Large intestine (tissue), 12 donors: ENCODE measurements at places on chromosomes 13 and 19. TPM values are rescaled to one million over a fixed set of nuclear protein-coding genes. Genes with fewer than 3 reads are reported as not detected.

DNA sequence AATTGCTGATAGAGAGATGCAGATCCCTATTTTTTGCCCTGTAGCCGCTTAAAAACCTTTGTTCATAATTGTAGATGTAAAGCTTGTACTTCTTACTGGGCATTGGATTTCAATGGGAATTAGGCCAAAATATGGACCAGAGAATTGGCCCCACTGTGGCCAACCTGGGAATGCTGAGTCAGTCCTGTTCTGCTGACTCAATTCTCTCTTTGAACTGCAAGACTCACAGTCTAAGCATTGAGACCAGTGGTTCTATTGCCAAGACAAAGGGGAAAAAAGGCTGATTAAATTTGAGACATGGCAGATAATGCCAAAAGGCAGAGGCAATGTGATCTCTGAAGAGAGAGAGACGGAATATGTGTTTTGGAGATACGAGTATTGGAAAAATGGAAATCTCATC is 72.5 kb upstream of the UBL3 start:
- no peaks in the 10 kb centered on the region for H3K36me3 ChIP-seq
- no peak overlapping the region for H3K4me3 ChIP-seq

DNA sequence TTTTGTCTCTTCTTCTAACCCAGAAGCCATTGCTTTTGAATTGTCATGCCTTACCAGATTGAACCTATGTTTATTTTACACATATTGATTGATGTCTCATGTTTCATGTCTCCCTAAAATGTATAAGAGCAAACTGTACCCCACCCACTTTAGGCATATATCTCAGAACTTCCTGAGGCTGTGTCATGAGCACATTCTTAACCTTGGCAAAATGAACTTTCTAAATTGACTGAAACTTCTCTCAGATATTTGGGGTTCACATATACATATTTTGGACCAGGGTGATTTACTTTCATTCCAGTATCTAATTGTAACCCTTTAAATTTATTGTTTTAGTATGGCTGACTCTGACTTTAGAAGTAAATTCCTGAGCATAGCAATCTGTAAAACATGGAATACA is 723.9 kb upstream of the PCDH20 start:
- no peaks in the 10 kb centered on the region for H3K27me3 ChIP-seq
- no peaks in the 10 kb centered on the region for H3K4me1 ChIP-seq
- H3K27ac ChIP-seq: no peak overlapping the region
- no peak for DNase-seq
- no peaks in the 10 kb centered on the region for H3K36me3 ChIP-seq
- no peak overlapping the region for H3K4me3 ChIP-seq

The SLC6A16 gene
- polyA plus RNA-seq: 0.61 TPM

- no peak overlapping the region for H3K27ac ChIP-seq
- no peak overlapping the region for H3K4me3 ChIP-seq
- H3K4me1 ChIP-seq: no peaks in the 10 kb centered on the region
- H3K36me3 ChIP-seq: no peaks in the 10 kb centered on the region
Observed at GRCh38 chr13:90105276-90105675, 1242.2 kb upstream of the MIR17HG start.

DNA sequence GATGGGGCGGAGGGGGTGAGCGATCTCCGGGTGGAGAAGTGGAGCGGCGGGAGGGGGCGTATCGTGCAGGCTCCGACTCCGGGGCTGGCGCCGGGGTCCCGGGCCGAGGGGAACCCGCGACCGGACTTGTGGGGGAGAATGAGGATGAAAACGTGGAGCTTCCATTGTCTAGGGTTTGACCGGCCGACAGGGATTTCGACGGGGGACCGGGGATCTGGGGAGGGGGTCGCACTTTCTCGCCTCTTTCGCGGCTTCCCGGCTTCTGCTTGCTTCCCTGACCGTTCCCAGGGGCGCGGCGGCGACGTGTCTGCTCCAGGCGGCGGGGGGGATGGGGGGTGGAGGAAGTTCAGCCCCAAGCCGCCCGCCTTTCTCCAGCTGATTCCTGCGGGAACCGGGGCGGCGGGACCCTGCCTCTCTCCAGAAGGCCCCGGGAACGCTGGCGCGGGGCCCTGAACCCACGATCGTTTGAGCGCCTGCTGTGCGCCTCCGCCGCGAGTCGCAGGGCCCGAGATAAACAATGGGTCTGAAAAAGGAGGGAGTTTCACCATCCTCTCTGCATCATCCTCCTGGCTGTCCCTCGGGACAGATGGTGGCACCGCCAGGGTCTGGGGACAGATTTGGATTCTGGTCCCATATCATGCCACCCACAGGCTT is 790 bp downstream of the TPM4 start:
- H3K27me3 ChIP-seq: no peaks in the 10 kb centered on the region
- H3K4me3 ChIP-seq: peak overlapping the region; percentile 76
- peaks cover 17% of the 10 kb centered on the region for H3K36me3 ChIP-seq
- DNase-seq: peak; percentile 61

- no peaks in the 10 kb centered on the region for H3K36me3 ChIP-seq
- DNase-seq: no peak
- no peaks in the 10 kb centered on the region for H3K27me3 ChIP-seq
- H3K4me3 ChIP-seq: no peak overlapping the region
- no peak overlapping the region for H3K27ac ChIP-seq
Observed at GRCh38 chr13:107572156-107572555, 643.2 kb downstream of the LIG4 start.

- peaks cover 24% of the 10 kb centered on the region for H3K4me1 ChIP-seq
- H3K36me3 ChIP-seq: no peaks in the 10 kb centered on the region
- peaks cover 59% of the 10 kb centered on the region for H3K27me3 ChIP-seq
- DNase-seq: no peak
- no peak overlapping the region for H3K27ac ChIP-seq
- H3K4me3 ChIP-seq: no peak overlapping the region
Observed at GRCh38 chr19:45499196-45500180, 1.2 kb downstream of the PPM1N start.

DNA sequence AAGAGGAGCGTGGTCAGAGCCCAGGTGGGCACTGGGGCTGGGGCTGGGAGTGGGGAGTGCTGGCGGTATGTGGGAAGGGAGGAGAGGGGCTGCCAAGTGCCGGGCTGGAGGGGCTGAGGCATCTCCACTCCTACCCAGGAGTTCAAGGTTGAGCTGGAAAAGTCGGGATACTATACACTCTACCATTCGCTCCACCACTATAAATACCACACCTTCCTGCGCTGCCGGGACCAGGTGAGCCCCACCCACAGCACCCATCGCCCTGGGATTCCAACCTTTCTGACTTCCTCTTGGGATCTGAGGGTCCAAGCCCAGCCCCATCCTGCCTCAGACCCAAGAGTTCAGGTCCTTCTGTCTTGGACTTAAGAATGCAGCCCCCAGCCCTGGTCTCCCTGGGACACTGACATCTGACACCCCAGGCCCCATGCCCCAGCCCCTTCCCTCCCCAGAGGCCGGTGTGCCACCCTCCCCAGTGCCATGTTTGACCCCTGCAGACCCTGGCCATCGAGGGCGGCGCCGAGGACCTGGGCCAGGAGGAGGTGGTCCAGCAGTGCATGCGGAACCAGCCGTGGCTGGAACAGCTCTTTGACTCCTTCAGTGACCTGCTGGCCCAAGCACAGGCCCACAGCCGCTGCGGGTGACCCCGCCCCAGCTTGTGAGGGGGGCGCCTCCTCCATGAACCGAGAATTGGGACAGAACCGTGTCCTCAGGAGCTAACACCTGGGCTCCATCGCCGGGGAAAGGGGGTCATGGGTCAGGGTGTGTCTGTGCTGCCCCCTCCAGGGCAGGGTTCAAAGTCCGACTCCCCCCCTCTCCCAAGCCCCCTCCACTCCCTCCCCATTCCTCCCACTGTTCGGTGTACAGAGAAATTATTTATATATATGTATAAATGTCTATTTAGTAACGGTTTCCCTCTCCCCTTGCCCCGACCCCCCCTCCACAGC is 14.7 kb downstream of the RRAS start:
- H3K4me1 ChIP-seq: no peaks in the 10 kb centered on the region
- H3K27ac ChIP-seq: no peak overlapping the region
- H3K36me3 ChIP-seq: peaks cover 45% of the 10 kb centered on the region
- H3K4me3 ChIP-seq: no peak overlapping the region
